DMS79 treated with DMSO at 0.1 percent for 48 hours (cell line): ENCODE measurements at places on chromosomes 3 and 15.

DNA sequence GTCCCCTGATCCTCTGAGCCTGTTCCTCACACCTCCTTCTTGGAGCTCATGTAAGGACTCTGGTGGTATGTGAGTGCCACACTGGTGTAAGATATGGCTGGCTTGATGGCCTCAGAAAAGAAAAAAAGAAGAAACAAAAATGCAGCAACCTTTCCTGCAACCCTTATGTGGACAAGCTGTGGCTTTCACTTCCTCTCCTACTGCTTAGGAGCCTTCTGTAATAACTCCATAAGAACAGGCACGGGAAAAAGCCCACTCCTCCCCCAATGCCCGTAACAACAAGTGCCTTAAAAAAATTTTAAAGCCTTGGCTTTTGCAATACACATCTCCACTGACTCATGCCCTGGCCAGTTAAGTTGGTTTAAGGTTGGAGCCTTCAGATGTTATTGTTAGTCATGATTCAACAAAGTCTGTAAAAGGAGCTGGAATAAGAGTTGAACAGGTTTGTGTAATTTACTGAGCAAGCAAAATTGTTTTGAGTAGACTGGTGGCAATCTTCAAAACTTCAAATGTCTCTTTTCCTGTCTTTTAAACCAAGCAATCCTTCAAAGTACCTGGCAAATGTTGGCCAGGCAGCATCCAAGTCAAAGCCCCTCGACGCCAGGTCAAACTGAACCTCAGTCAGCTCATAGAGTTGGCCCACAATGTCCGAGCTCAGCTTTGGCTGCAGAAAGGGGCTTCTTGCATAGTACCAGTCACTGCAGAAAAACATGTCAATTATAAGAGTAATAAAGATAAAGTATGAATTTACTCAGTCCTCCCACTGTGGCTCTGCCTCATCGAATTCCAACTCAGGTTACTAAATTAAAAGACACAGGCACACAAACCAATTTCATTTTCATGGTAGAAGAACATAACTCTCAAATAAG, 22.9 kb downstream of the FYCO1 start:
- DNase-seq = no peak

DNA sequence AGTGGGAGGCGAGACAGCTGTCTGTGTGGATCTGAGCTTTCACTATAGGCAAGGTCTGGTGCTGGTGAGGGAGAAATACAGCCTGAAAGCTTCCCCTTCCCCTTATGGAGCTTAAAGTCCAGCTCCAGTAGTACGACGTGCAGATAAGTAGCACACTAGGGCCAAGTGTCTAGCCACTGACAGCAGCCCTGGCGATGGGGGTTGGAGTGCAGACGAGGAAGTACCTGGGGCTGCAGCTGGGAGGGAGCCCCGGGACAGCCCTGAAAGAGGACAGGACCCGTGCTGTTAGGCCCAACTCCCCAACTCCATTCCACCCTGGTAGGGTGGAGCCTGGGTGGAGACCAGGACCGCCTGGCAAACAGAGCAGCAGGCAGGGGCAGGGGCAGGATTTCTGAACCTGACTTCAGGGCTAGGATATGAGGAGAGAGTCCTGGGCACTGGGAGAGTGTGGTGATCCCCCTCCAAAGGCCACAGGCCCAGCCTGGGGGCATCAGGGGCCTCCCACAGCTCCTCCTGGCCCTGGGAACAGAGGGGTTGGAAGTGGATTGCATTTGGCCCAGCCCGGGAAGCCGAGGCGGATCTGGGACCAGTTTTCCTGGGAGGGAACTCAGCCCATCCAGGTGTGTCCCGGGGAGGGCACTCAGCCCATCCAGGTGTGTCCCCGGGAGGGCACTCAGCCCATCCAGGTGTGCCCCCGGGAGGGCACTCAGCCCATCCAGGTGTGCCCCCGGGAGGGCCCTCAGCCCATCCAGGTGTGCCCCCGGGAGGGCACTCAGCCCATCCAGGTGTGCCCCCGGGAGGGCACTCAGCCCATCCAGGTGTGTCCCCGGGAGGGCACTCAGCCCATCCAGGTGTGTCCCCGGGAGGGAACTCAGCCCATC, 42.8 kb downstream of the BDH1 start:
- DNase-seq = no peak

- DNase-seq = no peak
Measured at GRCh38 chr3:118714800-118715199, 319.8 kb downstream of the IGSF11 start.

- no peak for DNase-seq
Measured at GRCh38 chr15:41848631-41849030, 10.0 kb downstream of the PLA2G4B start.

DNA sequence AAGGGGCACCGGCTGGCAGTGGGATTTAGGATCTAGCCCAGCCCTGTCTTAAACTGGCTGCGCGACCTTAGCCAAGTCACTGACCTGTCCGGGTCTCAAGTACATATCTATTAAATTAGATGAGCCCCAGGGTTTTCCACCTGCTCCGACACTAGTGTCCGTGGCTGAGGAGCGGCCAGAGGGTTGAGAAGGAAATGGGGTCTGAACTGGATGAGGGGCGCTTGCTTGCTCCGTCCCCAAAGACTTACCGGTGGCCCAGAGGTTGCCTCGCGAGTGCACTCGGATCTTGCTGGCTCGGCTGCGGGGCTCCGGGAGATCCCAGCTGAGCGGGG, 285 bp downstream of the NMB start:
- DNase-seq = no peak

- DNase-seq = peak; percentile 22
Measured at GRCh38 chr3:113212150-113212843, 940 bp downstream of the BOC start.

DNA sequence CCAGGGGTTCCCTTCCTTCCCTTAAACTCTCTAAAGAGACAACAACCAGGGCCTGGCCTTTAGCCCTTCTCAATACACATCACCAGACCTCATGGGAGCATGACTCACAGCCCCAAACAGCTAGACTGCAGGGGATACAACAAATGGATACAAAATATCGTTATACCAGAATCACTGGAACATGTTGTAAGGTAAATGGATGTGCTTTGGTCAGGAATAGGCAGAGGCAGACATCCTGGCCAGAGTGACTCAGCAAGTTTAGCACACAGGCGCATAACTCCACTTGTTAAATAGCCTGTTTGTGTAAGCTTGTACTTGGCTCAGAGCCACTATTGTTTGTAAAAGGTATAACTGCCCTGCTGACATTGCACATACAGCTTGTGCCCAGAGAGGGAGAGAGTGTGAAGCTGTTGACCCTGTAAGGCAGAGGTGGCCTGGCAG, 18.3 kb downstream of the TMED3 start:
- no peak for DNase-seq

DNA sequence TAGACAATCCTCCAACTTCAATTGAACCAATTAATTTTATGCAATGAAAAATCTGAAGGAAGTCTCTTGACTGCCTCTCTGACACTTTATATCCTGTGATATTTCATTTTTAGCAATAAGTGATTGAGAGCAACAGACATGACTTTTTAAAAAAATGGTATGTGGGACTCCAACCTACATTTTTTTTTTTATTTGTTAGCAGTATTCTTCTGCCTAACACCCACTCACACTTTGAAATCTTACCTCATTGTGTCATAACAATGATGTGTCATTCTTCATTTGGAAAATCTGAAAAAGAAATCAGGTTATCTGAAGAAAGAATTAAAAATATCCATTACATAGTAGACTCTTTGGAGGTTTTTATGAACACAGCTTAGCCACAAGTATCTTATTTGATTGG, 541.3 kb upstream of the KCNMB2 start:
- no peak for DNase-seq

DNA sequence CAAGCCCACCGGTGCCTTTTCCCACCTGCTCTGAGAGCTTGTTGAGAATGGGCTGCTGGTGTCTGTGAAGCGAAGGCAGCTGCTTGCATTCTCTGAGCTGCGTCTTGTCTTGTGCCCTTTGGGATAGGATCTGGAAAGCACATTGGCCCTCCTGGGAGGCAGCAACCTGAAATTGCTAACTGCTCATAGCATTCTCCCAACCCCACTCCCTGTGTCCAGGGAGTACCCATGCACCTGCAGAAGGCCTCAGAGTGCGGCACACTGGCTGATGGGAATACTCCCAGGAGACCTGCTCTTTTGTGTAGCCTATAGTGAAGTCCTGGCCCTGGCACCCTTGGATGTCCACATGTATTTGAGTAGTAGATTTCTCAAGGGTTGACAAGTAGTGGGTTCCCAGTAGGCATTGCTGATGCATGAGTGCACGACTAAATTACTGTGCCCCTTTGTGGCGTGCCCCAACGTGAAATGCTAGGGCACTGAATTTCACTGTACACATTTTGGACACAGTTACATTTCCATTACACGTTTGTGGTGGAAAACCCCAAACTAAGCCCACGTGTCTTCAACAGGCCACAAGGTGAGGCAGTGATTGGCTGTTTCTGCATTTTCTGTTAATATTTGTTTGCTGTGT, 3.7 kb downstream of the EPHB1 start:
- DNase-seq = peak; percentile 33

GRCh38 chr3:45011756-45012508, 14.2 kb upstream of the CLEC3B start:
- no peak for DNase-seq

DNA sequence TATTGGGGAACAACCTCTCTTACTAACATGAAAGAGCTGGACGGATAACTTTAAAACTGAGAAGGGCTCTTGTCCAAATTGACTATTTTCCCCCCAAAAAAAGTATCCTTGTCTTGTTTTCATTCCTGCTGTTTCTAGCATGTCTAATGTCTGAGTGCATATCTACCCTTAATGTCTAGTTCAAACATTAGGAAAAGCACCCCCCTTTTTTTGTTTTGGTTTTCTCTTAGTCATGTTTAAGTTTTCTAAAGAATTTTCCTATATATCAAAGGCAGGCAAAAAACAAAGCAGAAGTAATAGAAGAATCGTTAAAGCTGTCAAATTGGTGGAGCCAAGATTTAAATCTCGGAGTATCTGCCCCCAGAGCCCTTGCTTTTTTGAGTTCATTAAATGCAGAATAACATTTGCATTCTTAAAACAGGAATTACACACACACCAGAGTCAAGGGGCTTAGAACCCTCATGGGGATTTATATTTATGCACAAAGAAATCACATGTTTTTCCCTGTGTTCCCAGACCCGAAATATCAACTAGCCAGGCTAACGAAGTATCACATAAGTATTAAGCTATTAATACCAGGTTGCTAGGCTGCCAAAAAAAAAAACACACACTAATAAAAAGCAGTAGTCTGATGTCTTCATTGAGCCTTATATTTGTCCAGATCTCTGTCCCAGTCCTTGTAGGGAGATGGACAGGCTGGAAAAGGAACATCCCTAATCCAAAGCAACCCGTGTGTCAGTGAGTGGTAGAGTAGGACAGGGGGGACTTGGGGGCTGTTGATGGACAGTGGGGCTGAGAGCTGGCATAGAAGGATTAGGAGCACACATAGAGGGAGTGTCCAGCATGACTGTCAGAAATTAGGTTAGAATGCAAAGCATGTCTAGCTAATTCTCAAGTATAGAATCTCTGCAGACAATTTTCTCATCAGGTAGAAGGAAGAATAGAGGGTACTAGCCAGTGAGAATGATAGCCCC, 103.6 kb upstream of the BFSP2 start:
- DNase-seq = no peak

GRCh38 chr15:91409387-91409786, 309.3 kb downstream of the SV2B start:
- DNase-seq = no peak

GRCh38 chr3:193317682-193318300, 60.8 kb downstream of the ATP13A5 start:
- DNase-seq = no peak

DNA sequence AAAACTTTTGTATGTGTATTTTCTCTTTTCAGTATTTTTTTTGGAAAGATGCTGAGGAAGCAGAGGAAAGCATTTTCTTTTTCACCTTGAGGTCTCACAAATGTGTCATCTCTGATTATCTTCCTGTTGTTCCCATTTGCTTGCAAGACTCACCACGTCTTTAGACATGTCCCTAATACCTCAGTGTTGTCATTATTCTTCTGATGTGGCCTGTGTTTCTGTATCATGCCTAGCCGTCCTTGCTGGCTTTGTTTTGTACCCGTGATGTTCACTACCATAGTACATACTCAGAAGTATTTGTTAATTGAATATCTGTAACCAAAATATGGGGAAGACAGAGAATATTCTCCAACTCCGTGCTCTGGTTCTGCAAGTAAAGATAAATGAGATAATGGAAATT, 5.0 kb upstream of the P2RY14 start:
- no peak for DNase-seq

- DNase-seq = no peak
Measured at GRCh38 chr3:38260474-38260873, 5.1 kb upstream of the SLC22A13 start.

DNA sequence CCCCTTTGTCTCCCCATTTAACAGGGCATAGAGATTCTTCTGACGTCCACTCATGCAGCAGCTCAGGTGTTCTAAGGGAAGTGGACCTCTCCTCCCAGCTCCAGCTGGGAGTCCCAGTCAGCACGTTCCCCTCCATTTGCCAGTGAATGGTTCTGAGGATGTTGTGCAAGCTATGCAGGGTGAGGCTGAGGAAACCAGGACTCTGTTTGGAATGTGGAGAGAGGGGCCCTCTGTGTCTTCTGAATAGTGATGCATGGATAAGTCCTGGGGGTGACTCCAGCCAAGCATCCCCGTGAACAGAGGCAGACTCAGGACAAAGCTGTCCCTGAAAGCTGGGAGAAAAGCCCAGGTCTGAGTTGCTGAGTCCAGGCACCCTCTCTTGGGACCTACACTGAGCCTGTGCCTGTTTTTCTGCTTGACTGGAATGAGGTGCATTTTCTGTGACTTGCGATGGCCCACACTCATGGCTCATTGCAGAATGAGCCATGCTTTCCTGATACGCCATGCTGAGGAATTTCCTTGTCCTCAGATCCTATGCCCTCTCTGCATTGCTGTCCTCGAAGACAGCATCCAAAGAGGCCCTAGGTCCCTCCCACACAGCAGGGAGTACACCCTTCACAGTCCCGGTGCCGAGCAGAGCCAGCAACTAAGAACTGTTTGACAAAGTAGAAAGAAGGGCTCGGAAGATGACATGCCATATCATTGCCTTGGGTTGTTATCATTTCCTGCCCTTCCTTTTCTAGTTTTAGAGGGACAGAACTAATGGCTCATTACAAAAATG, 185.2 kb downstream of the ATP10A start:
- DNase-seq = no peak

DNA sequence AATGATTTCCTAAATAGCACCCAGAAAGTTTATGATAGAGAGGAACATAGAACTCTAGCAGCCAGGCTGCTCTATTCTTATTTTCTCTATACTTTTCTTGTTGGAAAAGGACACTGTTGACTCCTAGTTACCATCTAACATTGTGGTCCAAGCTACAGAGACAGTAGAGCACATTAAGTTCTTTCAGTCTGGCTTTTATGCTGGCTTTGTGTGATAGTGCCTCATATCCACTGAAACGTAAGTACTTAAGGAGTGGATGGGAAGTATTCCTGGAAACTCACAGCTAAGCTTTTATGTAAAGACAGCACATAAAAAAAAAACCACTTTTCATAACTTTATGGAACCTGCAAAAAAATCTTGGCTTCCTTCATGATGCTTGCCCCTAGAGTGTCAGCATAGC, 480.1 kb upstream of the TPRG1 start:
- DNase-seq = no peak
